Left colon (tissue), 2 donors: ENCODE measurements at places on chromosomes 7 and 10. TPM values are rescaled to one million over a fixed set of nuclear protein-coding genes. Genes with fewer than 3 reads are reported as not detected.

GRCh38 chr7:24965831-24966708 is 13.9 kb downstream of the OSBPL3 start:
- peak; percentile 53 for DNase-seq

GRCh38 chr7:157547611-157548010 is 210.8 kb downstream of the DNAJB6 start:
- DNase-seq, result no peak

GRCh38 chr10:52261362-52261761 is 52.7 kb upstream of the DKK1 start:
- DNase-seq, result no peak

Gene HSPA12A
- 7.2 TPM for total RNA-seq

Gene NUDT13
- total RNA-seq, result 3.8 TPM

Gene NPY
- total RNA-seq, result not detected

Gene CTAGE15
- total RNA-seq, result 2.2 TPM

Gene ARHGEF5
- total RNA-seq, result 73.8 TPM

Gene CPEB3
- 9.9 TPM for total RNA-seq
